ENCODE measurements at places on chromosomes 2 and 18. TPM values are rescaled to one million over a fixed set of nuclear protein-coding genes. Genes with fewer than 3 reads are reported as not detected.

DNA sequence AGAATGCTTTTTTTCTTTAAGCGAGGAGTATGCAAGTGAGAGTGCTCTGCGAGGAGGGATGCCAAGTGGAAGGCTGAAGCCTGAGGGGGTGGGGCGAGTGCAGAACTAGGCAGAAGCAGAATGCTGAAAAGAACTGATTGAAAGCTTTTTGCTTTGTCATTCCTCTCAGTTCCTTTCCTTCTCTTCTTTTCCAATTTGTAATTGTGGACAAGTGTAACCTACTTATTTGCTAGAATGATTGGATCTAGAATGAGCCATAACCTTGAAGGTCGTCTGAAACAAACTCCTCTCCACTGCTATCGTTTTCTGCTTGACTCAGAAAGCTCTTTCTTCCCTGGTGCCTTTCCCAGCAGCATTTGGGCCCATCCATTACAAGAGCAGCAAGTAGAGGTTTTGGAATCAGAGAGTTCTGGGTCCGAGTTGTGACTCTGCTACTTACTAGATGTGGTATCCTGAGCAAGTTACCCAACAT lies 115.3 kb downstream of the METTL8 start:
- peak; percentile 19 for DNase-seq

- DNase-seq = peak; percentile 59
Observed at GRCh38 chr2:43818761-43819160, 19.9 kb downstream of the ABCG5 start.

GRCh38 chr18:63051928-63052327 lies 267.6 kb downstream of the BCL2 start:
- DNase-seq = no peak

DNA sequence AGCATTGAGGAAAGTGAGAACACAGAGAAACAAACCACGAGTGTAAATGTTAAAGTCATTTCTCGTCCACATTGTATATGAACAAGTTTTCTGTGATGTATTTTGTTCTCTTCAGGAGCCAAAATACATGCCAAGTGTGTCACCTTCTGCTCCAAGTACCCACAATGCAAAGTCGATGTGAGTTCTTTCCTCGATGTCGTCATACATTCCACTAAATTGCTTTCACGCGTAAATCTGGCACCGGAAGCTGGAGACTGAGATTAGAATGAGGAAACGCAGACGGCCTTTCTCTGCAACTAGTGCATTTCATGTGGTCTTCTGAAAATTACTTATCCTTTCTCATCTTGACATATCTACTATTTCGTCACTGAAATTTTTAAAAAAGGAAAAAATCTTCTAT lies 118.5 kb upstream of the SALL3 start:
- DNase-seq = no peak

DNA sequence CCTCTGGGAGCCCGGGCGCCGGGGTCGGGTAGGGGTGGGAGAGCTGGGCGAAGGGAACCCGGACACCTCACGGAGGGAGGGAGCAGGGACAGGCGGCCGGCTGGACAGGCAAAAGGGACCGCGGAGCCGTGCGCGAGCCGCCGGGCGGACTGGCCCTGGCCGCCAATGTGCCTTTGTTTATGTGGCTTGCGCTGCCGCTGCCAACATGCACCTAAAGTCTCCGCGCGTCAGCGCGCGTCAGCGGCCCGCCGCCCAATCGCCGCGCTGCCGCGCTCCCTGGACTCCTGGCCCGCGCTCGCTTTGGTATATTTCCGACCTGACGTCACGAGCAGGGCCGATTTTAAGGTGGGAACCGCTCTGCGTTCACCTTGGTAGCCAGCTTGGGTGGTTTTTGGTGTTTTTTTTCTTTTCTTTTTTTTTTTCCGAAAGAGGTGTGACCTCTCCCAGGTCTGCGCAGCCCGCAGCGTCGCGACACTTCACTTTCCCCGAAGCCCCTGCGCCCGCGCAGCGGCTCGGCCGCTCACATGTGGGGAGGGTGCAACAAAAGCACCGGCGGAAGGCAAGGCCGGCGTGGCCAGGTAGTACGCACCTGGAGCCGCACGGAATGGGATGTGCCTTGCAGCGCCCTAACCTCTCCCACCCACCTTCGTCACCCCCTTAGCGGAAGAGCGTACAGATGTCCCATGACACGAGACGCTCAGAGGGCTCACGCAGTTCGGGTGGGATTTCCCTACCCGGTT lies at the start of gene NR4A2:
Gene NR4A2, minus strand, starts transcription at position 188 of the 740 bp plus-strand sequence. CDS start 2,535 bp downstream, outside the sequence.
- DNase-seq = peak; percentile 97

DNA sequence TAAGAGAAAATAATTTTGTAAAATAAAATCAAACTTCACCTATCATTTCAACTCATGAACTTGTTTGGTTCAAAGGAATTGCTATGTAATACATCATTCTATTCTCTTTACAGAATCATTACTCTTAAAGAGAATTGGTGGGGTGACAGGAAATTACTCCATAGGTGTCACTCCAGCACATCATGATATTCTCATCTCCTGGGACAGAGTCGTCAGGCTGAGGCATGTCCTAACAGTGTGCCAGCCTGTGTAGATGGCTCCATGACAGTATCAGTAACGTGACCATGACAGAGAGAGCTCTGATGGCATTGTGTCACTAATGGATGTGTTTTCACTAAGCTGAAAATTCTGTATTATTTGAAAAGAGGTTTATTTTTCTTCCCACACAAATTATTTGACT lies 13.9 kb downstream of the SPATS2L start:
- DNase-seq = peak; percentile 26

- DNase-seq = peak; percentile 48
Observed at GRCh38 chr2:54306556-54306955, 50.5 kb upstream of the TSPYL6 start.

DNA sequence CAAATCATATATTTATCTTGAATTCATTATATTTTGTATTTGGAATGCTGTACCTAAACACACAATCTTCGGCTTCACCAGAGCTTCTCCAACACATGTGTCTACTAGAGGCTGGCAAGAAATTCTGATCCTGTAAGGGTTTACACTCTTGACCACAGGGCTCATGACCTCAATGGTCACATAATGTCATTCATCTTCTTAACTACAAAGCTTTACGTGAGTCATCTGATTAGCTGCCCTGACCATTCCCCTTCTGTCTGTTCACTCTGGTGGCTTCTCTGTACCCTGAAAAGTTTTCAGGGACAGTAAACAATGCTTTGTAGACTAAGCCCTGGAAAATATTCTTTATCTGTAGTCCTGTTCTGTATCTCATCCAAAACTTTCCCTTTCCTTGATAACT lies 423.9 kb downstream of the CMPK2 start:
- no peak for DNase-seq

GRCh38 chr2:7191932-7192331 lies 274.7 kb downstream of the RNF144A start:
- peak; percentile 82 for DNase-seq

DNA sequence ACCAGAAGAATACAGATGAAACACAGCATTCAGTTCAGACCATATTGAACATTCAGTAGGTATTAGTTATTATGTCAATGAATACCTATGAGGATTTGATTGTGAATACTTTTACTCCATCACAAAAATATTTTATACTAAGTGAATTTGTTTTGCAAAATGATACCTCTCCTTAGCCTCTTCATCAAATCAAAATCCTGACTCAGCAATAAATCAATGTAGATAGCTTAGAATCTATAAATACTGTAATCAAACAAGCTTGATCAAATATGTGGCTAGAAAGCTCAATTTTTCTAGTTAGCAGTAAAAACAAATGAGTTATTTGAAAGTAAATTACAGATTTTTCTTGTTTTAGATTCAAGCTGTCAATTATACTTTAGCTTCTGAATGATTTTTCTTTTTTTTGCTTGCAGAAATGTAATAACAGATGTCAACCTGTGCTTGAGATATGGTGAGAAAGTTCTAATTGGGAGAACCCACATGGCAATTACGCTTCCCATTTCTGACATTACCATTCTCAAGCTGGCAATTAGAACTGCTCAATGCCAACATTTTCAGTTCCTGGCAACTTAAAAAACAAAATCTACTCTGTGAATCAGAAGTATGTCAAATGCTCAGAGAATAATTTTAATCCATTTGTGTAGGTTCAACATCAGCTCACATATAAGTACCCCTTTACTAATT lies 109.6 kb downstream of the PRELID3A start:
- no peak for DNase-seq

DNA sequence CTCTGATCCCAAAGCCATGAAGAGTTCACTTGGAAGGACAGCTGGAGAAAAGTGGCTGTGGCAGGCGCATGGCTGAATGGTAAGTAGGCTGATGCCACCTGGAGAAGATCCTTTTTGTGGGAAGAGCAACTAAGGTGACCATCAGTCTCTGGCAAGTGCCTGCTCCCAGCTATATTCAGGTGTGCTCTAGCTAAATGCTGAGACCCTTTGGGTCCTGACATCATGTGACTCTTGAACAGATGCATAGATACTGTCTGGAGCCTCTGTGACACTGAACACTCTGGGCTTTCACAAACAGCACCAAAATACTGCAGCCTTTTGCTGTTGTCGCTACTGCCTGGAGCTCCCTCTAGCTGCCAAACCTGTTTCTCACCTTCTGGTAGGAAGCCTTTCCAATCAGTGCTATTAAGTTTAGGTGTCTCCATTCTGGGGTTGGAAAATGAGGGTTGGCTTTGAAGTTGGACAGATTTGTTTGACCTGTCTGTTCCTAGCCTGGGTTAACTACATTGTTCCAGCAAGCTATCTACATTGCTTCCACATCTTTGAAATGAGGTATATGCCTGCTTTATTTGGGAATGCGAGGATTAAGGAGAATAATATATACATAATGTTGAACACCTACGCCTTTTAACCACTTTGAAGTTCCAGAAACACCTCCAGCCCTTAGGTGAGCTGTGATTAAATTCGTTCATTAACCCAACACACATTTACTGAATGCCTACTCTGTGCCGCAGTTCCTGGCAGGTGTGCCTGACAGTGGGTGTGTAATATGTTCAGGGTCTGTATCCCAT lies 3.1 kb downstream of the EGR4 start:
- DNase-seq = peak; percentile 63

GRCh38 chr2:120772261-120772660 lies 36.6 kb downstream of the GLI2 start:
- peak; percentile 40 for DNase-seq

GRCh38 chr2:120323807-120324399 lies 22.0 kb upstream of the INHBB start:
- DNase-seq = no peak

- DNase-seq = peak; percentile 27
Observed at GRCh38 chr2:161975062-161975812, 98.8 kb downstream of the DPP4 start.

GRCh38 chr18:50507120-50507590 lies 52.7 kb upstream of the MAPK4 start:
- DNase-seq = peak; percentile 32

DNA sequence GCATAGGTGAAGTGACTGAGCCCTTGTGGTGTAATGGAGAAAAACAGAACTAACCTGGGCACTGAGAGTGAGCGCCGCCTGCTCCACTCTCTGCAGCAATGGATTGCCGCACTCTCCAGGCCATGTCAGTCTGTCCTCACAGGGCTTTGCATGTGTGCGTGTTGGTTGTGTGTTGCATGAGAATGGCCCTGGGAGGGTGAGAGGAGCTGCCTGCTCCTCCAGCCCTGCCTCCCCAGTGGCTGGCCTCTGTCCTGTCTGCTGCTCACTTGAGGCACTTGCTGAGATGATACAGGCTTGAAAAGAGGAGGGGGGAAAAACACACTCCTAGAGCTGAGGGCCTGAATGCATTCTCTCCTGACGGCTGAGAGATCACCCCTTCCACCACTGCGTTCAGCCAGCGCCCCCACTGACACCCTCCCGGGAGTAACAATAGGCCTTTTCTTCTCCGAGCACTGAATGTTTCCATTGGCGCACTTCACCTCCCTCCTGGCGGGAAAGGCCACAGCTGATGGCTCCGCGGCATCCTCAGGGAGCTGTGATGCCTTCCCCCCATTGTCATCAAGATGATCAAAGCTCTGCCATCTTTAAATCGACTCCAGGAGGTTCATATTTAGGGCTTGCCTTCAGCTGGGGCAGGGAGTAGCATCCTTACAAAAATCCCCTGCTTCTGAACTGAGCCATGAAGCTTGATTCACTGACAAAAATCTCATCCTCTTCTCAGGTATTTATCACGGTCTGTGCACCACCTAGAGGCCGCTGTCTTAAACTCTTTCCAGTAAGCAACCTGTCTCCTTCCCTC lies 49.9 kb upstream of the DAPL1 start:
- peak; percentile 72 for DNase-seq

GRCh38 chr18:10544093-10544748 lies 18.4 kb downstream of the NAPG start:
- DNase-seq = no peak

DNA sequence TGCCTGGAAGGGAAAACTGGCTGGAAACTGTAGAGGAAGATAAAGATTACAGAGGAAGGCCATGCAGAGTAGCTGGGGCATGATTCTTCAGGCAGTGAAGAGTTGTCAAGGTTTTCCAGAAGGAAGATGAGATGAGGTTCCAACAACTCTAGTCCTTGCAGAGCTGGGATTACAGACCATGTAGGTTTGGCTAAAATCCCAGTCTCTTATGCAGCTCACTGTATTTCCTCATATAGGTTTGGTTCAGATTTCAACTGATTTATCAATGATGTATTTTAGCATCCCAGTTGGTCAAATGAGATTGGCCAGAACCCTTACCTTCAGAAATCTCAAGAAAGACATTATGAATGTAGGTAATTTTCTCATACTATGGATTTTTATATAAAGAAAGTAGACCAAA lies 16.4 kb downstream of the FAP start:
- peak; percentile 41 for DNase-seq

DNA sequence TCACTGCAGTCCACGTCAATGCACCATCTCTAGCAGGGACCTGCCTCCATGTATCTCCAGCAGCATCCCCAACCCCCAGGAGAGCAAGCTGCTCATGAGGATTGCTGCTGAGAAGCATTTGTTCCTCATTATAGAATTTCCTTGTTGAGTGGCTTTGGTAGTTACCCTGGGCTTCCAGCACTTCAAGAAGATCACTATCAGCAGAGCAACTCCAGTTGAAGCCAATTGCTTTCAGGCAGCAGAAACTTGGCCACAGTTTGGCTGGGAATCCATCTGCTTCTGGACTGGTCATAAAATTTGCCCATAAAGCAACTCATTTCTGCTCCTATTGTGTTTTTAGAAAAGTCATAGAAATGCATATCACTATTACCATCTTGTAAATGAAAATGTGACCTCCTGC lies 17.4 kb downstream of the TRPM8 start:
- no peak for DNase-seq

- DNase-seq = no peak
Observed at GRCh38 chr2:238870261-238870660, 22.4 kb downstream of the TWIST2 start.

GRCh38 chr2:871175-871727 lies 79.4 kb upstream of the SNTG2 start:
- no peak for DNase-seq

GRCh38 chr18:5180254-5180653 lies 16.8 kb downstream of the AKAIN1 start:
- DNase-seq = no peak

STARD6 gene
- not detected for total RNA-seq

ILKAP gene
- 11.9 TPM for total RNA-seq

SEPTIN10 gene
- total RNA-seq = 152 TPM

CHRNG gene
- total RNA-seq = not detected

DPY30 gene
- total RNA-seq = 57.8 TPM

GPD2 gene
- 62.3 TPM for total RNA-seq

TCF23 gene
- total RNA-seq = not detected

SEMA4F gene
- total RNA-seq = 15.6 TPM

SIX3 gene
- total RNA-seq = not detected

NEURL3 gene
- not detected for total RNA-seq

CDK15 gene
- total RNA-seq = 1.3 TPM

RRM2 gene
- total RNA-seq = 23.5 TPM

HOXD13 gene
- 3.8 TPM for total RNA-seq

LYG1 gene
- not detected for total RNA-seq

All from GM23248 (cell line).